ENCODE measurements at places on chromosomes 3 and 15.

DNA sequence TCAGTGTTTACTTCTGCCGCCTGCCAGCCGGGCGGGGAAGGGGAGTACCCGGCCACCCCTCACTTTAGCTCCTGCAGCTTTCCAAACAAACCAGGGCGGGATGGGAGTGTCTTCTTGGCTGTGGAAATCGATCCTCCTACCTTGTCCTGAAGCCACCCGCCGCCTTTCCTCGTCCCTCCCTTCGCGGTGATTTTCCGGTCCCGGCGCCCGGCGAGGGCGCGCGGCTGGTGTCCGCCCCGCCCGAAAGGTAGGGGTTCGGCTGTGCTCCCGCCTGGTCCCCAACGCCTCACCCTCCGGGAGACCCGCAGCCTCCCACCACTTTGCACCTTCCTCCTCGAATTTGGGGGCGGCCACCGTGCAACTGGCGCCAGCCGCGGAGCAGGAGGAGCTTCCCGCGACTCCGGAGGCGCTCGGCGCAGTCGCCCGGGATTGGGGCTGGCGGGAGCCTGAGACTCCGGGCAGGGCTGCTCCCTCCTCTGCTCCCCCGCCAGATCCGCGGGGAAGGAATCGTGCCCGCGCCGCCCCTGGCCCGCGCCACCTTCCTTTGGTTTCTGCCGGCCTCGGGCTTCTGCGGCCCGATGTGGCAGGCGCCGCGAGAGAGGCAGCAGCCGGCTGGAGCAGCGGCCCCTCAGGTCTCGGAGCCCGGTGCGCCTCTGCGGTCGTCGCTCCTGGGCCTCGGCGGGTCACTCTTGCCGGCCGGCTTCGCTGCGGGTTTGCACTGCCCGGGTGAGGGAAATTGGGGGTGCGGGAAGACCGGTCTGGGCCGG is 30.7 kb upstream of the ST3GAL6 start:
- peak; percentile 17 for DNase-seq

- DNase-seq = no peak
Observed at GRCh38 chr3:168251371-168251770, 155.6 kb upstream of the GOLIM4 start.

DNA sequence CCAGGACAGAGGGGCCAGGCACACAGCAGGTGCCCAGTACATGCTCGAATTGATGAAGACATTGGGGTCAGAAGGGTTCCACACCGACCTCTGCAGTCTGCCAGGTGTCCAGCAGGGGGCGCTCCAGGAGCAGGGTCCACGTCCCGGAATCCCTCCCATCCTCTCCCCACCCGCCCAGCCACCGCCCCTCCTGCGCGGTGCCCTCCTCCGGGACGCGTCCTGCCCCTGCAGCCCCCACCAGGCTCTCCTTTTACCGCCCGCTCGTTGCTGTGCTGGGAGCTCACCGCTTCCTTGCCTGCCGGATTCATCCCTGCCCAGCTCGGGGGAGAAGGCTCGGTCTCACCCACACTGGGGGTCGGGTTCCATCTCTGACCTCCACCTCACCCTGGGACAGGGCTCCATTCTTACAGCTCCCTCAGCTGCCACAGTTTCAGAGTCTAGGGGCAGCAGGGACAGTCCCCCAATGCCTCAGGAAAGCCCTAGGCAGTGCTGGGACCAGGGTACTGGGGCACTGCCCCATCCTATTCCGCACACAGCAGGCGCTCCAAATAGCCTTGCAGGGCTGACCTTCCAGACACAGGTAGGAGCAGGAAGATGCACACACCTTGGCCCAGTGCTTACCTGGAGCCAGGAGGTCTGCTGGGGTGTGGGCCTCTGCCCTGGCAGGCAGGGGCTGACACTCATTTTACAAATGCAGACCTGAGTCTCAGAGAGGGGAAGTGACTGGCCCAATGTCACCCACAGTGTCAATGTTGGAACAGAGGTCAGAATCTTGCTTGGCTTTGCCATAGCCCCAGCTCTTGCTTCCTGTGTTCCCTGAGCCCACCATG is 31.0 kb downstream of the GRIP2 start:
- DNase-seq = peak; percentile 83

- DNase-seq = no peak
Observed at GRCh38 chr3:128339491-128340012, 127.1 kb downstream of the DNAJB8 start.

DNA sequence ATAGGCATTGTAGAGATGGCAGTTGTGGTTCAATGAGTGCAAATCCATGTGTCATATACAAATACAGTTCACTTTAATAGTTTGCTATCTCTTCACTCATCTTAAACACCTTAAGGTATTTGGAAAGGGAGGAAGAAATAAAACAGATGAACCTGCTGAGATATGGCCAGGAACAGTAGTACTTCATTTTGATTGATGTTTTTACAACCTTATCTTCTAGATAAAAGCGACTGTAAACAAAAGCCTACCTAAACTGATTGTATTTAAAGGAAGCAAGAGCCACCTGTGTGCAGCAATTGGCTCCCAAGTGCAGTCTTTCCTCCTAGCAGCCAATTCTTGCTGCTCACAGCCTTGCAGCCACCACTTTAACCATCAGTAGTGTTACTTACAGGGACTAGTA is 217.7 kb downstream of the CDIN1 start:
- no peak for DNase-seq

GRCh38 chr3:118512301-118512700 is 522.3 kb downstream of the IGSF11 start:
- no peak for DNase-seq

GRCh38 chr3:126910231-126910630 is 72.7 kb upstream of the PLXNA1 start:
- DNase-seq = no peak

GRCh38 chr15:42218953-42219592 is 11.0 kb upstream of the VPS39 start:
- DNase-seq = no peak

GRCh38 chr3:49700453-49701128 is 11.2 kb downstream of the RNF123 start:
- no peak for DNase-seq

GRCh38 chr3:57150113-57150581 is 15.0 kb downstream of the IL17RD start:
- no peak for DNase-seq

- peak; percentile 6 for DNase-seq
Observed at GRCh38 chr3:171890398-171890797, 47.2 kb downstream of the TMEM212 start.

Measured in activated T-cell treated with anti-CD3 and anti-CD28 coated beads, Interleukin-2, amount 50 U/mL, for 72 hours (primary cell).